ENCODE measurements at places on chromosomes 4 and X.

DNA sequence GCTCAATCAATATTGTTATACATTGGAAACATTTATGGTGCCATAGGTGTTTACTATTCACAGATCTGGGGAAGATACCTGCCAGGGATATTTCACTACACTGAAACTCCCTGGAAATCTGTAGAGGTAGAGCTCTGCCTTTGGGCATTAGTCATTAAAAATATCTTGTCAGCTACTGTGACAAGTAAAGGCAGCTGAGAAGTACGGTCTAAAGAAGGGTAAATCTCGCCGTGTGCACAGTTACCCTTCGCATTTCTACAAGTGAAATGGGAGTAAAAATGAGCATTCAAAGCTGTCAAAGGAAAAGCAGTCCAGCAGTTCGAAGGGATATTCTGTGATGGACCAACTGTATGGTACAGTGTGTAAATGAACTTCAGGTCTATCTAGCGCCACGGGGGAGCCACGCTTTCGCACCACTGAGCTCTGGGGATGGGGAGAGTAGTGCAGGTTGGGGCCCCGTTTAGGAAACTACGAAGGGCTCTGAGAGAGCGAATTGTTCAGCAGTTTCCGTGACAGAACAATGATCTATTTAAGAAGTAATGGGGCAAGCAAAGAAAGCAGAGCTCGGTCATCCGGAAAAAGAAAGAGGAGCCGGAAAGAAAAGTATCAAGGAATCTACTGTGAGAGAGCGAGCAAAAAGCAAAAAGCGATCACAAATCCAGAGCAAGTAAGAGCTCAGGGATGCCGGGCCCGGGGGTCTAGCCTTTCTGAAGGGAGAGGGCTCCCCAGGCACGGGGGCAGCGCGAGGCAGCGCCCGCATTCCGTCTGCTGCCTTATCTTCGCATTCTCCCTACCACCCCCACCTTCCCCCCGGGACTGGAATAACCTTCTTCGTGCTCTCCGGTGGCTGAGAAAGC, 646 bp downstream of the TIGD4 start:
- peak; percentile 8 for DNase-seq

GRCh38 chr4:181319629-181320028, 923.6 kb upstream of the TENM3 start:
- no peak for DNase-seq

GRCh38 chr4:124804584-124804983, 92.1 kb upstream of the ANKRD50 start:
- no peak for DNase-seq

GRCh38 chr4:55311792-55312488, 34.1 kb upstream of the SRD5A3 start:
- DNase-seq: no peak

- no peak for DNase-seq
Observed at GRCh38 chrX:100512471-100512870, 72.3 kb upstream of the TNMD start.

- DNase-seq: no peak
Observed at GRCh38 chr4:7725951-7726350, 213.7 kb downstream of the AFAP1 start.

DNA sequence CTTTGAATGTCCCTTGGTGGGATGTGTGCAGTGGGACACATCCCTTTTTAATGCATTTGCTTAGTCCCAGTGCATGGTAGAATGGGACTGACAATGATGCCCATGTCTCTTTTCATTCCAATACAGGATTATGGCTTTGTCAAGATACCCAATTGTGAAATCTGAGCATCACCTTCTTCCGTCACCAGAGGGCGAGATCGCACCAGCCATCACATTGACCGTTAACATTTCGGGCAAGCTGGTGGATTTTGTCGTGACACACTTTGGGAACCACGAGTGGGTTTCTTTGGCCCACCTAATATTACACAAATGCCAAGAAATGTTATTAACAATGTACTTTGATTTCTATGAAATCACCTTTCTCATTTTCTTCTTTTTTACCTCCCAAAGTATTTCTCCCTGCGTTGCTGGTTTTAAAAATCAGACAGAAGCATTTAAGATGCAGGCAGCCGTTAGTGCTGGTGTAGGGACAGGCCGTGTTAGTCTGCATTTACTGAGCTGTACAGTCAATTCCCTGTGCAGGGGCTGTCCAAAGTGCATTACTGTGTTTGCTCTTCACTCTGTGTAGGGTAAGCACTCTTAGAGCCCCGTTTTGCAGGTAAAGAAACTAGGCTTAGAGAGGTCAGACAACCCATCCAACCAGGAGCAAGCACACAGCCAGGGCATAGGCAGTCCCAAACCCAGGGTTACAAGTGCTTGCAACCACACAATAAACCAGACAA, 46.5 kb downstream of the CWH43 start:
- no peak for DNase-seq

DNA sequence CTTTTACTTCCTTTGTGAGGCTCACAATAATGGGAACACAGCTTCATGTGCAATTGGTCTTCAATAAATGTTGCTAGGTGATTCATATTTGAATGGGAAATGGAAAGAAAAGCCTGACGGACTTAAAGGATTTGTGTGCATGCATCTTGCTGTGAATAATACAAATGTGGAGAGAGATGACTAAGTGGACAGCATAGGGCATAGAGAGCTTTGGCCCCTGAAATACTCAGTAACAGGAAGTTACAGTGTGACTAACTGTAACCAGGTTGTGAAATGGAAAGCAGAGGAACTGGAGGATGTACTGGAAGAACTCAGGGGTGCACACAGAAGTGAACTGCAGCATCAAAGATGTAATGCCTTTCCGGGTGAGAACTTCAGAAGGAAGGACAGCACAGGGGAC, 206.7 kb downstream of the MGST2 start:
- DNase-seq: no peak

- DNase-seq: no peak
Observed at GRCh38 chr4:107034091-107034995, 1.8 kb downstream of the DKK2 start.

GRCh38 chr4:24928708-24929107, 15.9 kb upstream of the CCDC149 start:
- no peak for DNase-seq

DNA sequence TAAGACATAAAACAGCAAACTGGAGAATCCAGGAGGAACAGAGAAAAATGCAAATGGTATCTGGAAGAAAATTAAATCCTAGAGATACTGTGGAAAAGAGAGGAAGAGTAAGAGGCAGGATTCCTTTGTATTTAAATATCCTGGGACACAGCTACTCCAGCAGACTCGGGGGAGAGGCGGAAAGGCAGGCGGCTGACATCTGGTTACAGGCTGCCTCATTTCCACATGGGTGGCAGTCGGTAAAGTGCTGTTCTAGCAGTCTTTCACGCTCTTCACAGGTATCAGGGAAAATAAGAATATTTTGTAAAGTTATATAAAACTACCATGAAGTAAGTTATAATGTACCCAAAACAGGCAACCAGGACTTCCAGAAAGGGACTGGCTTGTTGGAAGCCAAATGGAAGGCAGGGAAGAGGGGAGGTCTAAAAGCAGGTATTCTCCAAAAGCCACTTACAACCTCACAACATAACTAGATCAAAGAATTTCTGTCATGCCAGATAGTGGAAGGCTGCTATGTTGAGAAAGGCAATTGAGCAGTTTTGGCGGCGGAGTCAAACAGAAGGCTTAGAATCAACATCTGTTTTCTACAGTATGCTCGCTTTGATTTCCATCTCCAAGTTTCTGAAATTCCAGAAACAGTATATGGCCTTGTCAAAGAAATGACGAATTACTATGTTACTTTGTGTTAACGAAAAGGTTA, 1.3 kb upstream of the TIGD2 start:
- DNase-seq: no peak

- no peak for DNase-seq
Observed at GRCh38 chrX:40157228-40158035, 59.7 kb upstream of the BCOR start.

DNA sequence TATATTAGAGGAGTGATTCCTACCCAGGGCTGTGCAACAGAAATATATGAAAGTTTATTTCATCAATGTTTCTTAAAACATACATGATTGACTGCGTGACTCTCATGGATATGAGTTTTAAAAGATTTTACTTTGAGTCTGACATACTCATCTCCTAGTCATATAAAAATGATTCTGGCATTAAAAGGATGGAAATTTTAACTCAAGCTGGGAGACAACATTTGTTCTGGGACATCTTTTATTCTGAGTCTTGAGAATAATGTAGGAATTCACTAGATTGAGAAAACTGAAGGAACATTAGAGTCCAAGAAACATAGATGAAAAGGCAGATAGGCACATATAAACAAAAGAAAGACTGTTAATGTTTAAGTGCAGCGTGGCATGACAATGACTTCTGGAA, 649.6 kb downstream of the SPRY1 start:
- DNase-seq: no peak

DNA sequence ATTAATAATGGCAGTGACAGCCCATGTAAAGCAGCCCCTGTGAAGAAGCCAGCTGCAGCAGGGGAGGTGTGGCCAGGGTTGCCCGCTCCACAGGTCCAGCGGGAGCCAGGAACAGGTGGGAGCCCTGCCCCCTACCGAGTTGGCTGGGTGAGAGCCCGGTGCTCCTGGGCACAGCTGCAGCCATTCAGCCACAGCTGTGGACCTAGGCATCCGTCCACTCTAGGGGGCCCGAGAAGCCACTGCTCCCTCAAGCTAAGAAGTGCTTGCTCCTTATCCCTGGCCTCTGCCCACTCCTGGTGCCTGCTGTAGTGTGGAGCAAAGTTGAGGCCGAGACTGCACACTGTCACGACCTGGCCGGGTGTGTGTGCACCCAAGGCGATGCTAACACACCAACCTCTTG, 1469.0 kb downstream of the PCDH7 start:
- no peak for DNase-seq

DNA sequence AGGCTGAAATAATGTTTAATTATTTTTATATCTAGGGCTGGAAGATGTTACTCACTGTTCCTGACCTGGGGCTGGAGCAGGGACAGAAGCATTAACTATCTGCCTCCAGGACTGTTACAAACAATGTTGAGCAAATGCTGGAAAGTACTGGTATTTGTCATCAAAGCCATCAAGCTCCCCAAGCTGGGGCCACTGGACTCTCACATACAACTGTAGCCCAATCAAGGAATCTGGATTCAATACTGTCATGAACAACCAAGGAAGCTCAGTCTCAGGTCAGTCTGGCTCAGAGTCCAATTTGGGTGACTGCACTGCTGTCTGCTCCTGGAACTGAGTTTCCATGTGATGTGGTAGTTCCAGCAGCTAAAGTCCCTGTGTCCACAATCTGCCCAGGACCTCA, 50.4 kb downstream of the APOO start:
- DNase-seq: no peak

DNA sequence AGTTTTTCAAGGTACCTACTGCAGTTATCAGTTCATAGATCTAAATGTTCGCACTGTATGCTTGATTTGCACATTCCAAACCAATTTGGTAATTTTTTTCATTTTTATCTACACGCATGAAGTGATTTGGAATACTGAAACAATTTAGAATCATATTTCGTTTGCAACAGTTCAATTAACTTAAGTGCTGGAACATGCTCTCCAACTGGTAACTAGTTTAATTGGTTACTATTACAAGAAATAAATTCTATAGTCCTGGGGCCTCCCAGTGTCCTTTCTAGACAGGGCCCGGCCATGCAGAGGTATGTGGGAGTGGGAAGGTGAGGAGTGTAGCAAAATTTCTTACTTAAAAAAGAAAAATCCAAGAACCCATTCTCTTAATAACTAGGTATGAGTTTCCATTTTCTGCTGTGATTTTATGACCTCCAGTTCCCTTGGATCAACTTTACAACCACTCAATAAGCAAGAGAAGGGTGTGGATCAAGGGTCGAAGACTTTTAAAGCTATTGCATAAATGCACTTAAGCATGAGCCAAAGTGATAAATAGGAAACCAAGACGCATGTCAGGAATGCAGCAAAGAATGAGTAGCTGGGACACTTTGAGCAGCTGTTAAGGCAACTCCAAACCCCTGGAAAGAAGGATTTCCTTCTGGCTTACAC, 106.9 kb downstream of the PPARGC1A start:
- no peak for DNase-seq

- no peak for DNase-seq
Observed at GRCh38 chr4:76055016-76055415, 19.1 kb upstream of the CXCL11 start.

- DNase-seq: no peak
Observed at GRCh38 chr4:100075486-100076270, 114.6 kb downstream of the DDIT4L start.

DNA sequence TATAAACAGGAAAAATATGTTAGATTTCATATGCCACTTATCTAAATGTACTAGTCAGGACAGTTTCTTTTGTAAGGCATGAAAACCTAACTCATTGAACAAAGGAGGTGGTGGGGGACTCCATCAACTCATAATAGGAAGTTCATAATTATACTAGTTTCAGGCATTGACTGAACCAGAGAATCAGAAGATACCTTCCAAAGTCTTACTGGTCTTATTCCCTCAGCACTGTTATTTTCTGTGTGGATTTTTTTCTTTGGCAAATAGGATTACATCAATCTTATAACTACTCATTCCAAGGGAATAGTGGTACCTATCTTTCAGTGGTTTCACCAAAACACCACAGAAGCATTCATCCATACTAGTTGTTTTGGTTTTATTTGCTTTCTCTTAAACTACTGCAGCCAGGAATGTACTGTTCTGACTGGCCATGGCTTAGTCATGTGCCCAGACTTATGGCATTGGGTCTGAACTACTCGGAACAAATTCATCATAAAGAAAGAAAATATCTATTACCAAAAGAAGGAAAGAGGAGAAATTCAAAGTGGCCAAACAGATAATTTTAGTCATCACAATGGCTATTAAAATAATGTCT, 273.9 kb downstream of the ARAP2 start:
- no peak for DNase-seq

GRCh38 chr4:13980317-13981310, 353.1 kb upstream of the BOD1L1 start:
- no peak for DNase-seq
